ENCODE measurements at places on chromosomes 16 and 17.
A peak's percentile ranks its signal among the peaks of the same experiment; 100 is the strongest.

GRCh38 chr16:81869326-81869725 lies 90.2 kb downstream of the PLCG2 start:
- DNase-seq = no peak

DNA sequence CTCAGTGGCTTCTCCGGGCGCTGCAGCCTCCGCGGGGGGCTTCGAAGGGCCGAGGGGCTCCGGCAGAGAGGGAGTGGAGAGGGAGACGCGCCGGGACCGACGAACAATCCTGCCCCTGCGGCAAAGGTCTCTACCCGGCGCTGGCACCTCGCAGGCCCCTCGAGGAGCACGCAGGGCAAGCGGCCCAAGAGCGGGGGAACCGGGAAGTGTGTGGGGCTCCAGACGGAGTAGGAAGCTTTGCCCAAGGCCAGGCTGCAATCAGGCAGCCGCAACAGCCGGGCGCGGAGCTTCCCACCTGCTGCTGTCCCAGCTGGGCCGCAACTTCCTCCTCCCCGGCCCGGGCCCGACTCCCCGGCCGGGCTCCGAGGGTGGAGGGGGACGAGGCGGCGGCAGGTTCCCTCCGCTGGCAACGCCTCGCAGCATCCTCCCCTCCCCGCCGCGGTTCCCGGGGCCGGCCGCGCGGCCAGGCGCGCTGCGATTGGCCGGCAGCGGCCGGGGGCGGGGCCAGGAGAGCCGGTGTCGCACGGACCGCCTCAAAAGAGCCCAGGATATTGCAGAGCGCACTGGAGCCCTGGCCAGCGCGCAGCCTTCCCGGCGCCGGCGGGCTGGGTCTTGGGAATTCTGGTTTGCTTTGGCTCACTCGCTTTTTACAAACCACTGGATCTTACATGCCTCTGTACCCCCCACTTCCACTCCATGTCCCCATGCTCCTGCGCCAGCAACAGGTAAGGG lies at the start of gene KCNJ2:
Gene KCNJ2, plus strand, starts transcription at position 556 of the 732 bp plus-strand sequence. CDS start 5,508 bp downstream, outside the sequence.
- DNase-seq = peak; percentile 61

GRCh38 chr16:75385507-75386152 lies 47.7 kb downstream of the CFDP1 start:
- no peak for DNase-seq

DNA sequence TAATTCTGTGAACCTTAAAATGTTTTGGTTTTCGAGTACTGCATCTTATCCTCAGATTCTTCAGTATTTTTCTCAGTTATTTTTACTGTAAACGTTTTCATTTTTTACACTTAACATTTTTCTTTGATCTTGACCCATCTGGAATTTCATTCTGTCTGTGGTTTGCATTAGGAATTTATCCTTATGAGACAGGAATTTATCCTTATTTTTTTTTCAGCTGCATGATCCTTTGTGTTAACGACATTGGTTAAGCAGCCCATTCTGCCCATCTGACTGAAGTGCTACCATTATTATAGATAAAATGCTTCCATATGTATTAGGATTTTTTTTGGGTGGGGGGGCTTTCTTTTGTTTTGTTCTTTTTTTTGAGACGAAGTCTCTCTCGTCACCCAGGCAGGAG lies 41.0 kb downstream of the SNX29 start:
- DNase-seq = no peak

GRCh38 chr17:1713160-1713877 lies 3.1 kb upstream of the TLCD2 start:
- DNase-seq = no peak

GRCh38 chr17:30576326-30576861 lies 99.2 kb downstream of the GOSR1 start:
- DNase-seq = no peak

DNA sequence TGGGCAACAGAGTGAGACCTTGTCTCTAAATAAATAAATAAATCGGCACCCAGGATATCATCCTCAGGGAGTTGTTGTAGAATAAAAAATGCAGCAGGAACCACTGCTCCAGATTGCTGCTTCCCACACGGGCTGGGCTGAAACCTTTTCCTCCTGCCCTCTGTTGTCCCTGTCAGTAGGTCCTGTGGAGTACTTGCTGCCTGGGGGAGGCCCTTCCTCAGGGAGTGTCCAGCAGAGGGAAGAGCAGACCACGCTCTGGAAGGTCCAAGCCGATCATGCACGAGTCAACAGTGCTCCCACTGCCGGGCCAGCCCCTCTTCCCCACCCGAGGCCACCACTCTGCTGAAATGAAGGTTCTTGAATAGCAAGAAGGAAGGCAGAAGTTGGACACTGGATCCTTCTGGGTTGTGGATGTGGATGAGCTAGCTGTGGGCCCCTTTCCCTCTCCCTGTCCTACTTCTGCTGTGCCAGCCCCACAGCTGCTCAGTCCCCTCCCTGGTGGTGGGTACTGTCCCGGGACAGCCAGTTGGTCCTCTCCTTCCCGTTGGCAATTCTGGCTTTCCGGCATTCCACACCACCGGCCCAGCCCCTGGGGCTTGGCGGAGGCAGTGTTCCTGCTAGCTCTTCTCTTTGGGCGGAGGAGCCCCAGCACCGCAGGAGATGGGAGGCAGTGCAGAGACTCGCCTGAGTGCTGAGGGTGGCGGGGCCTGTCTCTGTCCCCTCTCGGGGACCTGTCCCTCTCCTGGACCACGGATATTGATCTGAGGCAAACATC lies 10.8 kb downstream of the CDK5R1 start:
- no peak for DNase-seq

All from activated B cell treated with CpG ODN at 0.5 μM for 24 hours (primary cell).